ENCODE measurements at places on chromosomes 11 and 22.
A peak's percentile ranks its signal among the peaks of the same experiment; 100 is the strongest.

DNA sequence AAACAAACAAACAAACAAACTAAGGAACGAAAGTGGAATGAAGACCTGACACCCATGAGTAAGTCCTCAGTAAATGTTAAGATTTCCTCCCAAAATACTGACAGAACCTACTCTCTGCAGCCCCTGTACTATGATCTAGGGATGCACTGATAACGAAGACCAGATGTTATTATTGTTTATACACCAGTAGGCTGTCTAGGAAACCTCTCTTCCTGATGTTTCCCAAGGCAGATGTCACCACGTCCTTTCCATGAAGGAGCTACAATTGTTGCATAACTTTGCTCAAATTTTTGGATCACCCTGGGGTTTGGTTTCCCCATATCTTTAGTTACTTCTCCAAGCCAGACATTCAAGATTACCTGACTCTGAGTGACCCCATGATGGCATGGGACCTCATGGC is 340.7 kb downstream of the MIAT start:
- no peak for DNase-seq

DNA sequence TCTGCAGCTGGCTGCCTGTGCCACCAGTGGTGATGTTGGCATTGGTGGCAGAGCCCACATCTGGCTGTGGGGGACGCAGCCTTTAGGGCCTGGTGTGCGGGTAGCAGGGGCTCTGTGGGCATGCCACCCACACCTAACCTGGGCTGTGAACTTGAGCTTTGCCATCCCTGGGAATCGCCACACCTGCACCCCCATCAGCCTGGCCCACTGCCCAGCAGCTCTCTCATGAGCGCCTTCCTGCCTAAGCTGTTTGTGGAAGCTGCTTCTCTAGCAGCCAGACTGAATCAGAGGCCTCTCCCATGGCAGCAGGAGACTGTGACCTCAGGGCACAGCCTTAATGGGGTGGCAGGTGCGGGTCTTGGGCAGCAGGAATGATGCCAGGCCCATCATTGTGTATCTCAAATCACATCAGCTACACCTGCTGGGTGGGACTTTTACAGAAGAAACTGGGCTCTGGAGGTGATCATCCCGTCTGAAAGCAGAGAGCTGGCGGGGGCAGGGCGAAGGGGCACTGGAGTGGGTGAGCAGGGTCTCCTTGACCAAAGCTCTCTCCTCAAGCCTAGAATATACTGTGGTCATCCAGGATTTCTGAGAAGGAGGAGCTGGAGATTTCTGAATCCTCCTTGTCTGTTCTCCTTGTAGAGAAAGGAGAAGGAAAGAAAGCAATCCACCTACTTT is 17.8 kb upstream of the CARS1 start:
- no peak for DNase-seq

DNA sequence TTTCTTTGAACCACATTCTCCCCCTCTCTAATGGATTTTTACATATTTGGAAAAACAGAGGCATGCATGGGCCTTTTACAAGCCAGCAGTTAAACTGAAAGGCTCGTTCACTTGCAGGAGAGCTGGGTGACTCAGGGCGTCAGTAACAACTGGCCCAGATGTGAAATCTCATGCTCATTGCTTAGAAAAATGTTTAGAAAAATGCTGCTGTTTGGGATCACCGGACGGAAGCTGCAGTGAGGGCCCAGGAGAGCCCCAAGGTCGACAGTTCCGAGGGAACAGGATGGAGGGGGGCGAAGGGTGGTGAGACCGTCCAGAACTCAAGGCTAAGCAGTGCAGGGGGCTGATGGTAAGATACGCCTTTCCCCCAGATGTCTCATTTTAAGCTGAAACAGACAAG is 41.7 kb upstream of the SMTN start:
- no peak for DNase-seq

GRCh38 chr22:27460591-27461347 is 340.8 kb downstream of the MN1 start:
- DNase-seq = no peak

DNA sequence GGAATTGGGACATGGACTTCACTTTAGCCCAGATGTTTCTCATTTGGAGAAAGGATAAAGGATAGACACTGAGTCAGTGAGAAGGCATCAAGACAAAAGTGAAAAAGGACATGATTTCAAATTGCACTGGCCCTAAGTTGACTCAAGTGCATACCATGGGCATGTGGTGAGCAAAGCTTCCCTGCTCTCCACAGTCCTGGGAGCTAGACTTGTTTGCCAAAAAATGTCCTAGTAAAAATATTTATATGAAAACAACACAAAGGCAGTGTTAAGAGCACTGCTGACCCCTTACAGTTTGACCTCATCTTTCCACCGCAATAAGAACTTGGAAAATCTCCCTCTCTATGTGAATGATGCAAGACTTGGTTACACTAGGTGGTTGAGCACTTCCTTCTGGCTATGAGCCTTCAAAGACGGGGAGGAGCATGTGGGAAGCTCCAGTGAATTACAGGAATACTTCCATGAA is 46.5 kb upstream of the FIBIN start:
- no peak for DNase-seq

- DNase-seq = no peak
Observed at GRCh38 chr11:65298131-65298535, 16.5 kb upstream of the CDC42EP2 start.

DNA sequence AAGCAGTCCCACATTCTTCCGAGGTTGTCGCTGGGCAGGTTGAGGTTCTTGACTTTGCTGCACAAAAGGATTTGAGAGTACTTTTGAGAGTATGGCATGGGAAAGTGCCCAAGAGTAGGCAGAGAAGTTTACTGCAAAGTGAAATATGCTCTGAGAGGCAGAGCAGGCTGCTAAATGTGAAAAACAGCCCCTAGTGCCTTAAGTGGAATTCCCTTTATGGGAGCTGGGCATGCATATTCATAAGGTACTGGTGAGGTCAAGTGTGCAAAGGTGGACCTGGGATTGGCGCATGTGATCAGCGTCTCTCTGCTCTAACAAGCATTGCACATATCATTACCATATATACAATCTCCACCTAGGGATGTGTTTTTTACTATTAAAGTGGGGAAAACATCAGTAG is 12.0 kb upstream of the APOL4 start:
- no peak for DNase-seq

DNA sequence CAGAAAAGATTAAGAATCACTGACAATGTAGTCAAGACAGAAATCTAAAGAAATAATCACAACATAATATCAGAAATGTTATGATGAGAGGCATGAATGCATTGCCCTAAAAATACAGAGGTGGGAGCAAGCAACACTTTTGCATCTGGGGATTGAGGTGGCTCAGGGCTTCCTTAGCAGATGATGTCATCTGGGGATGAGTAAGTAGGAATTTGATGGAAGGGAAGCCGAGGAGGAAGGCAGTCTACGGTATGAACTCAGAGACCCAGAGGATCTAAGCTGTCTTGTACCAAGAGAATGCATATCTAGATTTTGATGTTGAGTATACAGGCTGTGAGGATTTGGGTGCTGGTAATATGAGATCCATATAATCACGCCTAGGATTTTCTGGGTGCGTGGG is 193.0 kb upstream of the SNX19 start:
- peak; percentile 66 for DNase-seq

DNA sequence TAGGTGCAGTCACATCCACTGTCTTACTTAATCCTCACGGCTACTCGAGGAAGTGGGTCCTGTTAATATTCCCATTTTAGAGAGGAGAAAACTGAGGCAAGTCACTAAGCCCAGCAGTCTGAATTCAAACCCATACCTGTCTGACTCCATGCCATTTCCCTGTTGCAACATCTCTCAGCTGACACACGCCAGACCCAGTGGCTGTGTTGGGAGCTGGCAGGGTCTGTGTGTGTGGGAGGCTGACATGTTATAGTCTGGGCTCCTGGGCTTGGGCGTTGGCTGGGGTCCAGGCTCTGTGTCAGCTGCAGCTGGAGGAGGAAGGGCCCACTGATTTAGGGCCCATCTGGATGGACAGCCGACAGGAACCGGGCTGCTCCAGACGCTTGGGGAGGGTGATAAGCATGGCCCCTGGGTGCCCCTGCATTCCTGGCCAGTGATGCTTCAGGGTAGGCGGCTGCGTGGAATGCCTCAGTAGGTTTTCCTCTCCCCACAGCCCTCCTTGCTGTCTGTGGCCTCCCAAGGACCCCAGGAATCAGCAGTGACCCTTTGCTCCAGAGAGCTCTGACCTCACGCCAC is 562.5 kb downstream of the MN1 start:
- DNase-seq = peak; percentile 95

GRCh38 chr22:46622081-46622521 is 1.9 kb downstream of the GRAMD4 start:
- DNase-seq = no peak

DNA sequence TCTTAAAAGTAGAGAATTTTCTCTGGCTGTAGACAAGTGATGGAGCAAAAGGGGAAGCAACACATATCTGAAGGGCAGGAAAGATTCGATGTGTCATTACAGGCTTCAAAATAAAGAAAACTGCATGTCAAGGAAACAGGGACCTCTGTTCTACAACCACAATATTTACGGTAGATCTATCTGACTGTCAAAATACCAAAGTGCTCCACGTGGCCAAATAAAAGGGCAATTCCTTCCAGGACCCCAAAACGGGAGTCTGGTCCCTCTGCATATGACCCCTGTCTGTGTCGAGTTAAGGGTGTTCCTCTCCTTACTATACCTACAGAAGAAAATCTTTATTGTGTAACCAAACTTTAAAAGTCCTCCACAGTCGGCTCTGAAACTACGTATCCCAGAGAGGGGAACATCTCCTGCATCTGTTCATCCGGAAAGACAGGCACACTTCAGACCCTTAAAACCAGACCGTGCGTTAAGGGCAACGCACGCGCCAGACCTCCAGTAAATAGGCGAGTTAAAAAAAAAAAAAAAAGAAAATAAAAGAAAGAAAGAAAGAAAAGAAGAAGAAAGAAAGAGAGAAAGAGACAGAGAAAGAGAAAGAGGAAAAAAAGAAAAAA is 756 bp downstream of the CLNS1A start:
- DNase-seq = no peak

DNA sequence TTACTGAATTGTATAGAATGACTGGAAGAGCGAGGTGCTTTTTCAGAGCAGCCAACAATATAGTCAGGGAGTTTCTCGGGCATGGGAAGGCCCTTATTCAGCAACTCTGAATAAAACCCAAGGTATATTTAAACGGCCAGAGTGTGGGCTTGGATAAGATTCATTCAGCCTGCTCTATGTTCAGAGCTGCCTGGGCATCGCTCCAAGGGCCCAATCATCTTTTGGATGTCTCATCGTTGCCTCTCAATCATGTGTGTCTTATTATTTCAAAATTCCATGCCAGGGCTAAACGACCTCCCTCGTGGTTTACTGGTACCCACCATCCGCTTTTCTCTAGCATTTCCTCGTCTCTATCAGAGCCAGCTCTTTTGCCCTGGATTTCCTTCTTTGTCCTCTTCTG is 19.5 kb upstream of the NTM start:
- no peak for DNase-seq

- DNase-seq = no peak
Observed at GRCh38 chr11:3202759-3203158, 15.9 kb downstream of the MRGPRG start.

DNA sequence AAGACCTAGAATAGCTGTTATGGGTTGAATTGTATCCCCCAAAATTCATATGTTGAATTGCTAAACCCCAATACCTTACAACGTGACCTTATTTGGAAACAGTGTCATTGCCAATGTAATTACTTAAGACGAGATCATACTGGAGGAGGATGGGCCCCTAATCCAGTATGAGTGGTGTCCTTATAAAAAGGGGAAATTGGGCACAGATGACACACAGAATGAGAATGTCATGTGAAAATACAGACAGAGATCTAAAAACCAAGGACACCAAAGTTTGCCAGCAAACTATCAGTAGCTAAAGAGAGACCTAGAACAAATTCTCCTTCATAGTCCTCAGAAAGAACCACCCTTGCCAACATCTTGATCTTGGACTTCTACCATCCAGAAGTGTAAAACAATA is 127.7 kb downstream of the ATXN10 start:
- no peak for DNase-seq

DNA sequence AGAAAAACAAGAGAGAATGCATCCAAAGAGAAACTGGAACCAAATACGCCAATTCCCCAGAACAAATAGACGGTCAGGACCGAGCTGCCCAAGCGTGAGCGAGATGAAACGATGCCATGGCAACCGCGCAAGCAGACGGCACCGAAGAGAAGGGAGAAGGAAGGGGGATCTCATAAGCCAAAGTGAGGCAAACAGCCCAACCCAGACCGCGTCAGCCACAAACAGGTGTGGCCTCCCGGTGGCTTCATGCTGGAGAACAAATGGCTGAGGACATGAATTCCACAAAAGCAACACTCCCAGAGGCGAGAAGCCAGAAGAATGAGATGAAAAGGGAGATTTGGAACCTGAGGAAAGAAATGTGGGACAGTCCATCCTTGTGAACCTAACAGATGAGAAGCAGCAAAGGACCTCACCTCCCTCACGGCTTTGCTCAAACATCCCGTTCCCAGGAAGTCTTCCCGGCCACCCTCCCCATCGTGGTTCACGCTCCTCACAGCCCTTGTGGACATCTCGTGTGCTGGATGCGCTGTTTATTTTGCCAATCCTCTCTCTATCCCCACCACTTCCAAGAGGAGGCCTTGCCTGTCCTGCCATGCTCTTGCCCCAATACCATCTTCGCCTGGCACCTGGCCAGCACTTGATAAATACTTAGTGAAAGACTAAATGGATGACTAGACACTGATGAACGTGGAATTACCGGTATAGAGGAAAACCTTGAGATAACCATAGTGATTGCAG is 89.1 kb upstream of the RTL6 start:
- no peak for DNase-seq

DNA sequence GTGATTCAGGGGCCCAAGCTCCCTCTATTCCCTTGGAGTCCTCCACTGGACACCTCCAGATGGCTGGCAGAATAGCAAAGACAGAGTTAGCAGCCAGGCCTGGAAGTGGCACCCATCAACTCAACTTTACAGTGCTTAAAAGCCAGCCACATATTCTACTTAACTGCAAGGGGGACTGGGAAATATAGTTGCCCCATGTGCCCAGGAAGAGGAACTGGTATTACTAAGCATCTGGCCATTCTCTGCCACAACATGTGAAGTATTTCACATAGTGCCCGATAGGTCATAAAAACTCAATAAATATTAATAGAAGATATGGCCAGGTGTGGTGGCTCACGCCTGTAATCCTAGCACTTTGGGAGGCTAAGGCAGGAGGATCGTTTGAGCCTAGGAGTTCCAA is 5.5 kb upstream of the IL10RA start:
- DNase-seq = no peak

- DNase-seq = peak; percentile 92
Observed at GRCh38 chr11:5596607-5597201, at the start of gene TRIM6. TRIM6 (plus strand) TSS chr11:5596637; CDS start chr11:5596898, 261 bp downstream.

DNA sequence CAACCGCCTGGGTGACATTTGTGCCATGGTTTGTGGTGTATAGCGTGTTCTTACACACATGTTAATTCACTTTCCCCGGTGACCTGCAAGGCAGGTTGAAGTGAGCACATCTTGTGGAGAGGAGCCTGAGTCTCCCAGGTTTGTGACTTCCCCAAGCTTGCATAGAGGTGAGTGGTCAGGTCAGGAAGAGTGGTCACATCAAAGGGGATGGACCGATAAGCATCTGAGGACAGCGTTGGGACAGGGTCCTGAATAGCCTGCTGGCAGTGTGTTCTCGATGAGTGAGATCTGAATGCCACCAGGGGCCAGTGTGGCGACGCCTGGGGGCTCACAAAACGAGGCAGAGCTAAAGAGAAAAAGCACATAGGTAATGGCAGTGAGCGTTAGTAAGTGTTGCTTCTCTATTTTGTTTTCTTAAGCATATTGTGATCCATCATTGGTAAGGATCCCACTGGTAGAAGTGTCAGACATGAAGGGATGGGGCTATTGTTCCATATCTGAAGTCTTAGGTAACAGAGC is 154.6 kb downstream of the GRIK4 start:
- DNase-seq = peak; percentile 49

- DNase-seq = no peak
Observed at GRCh38 chr11:37916331-37916730, 1318.3 kb upstream of the RAG2 start.

GRCh38 chr11:17230867-17231851 is 23.4 kb upstream of the PIK3C2A start:
- no peak for DNase-seq
